ENCODE measurements at places on chromosomes 4 and X. TPM values are rescaled to one million over a fixed set of nuclear protein-coding genes. Genes with fewer than 3 reads are reported as not detected.

HTN3 gene
- total RNA-seq: not detected

NXF2B gene
- total RNA-seq: not detected

MSN gene
- 473 TPM for total RNA-seq

ADH7 gene
- not detected for total RNA-seq

IL3RA gene
- total RNA-seq: 6.8 TPM

ARFIP1 gene
- total RNA-seq: 16.6 TPM

LARP1B gene
- 32.2 TPM for total RNA-seq

ARHGEF38 gene
- total RNA-seq: not detected

CSAG3 gene
- total RNA-seq: not detected

TCP11X2 gene
- not detected for total RNA-seq

CYBB gene
- 0.09 TPM for total RNA-seq

PCDH10 gene
- total RNA-seq: 0.09 TPM

HOPX gene
- 60.2 TPM for total RNA-seq

P2RY10 gene
- 55.6 TPM for total RNA-seq

REPS2 gene
- total RNA-seq: not detected

COL25A1 gene
- not detected for total RNA-seq

- no peak for DNase-seq
Observed at GRCh38 chr4:163391756-163392155, 48.1 kb downstream of the NPY5R start.

DNA sequence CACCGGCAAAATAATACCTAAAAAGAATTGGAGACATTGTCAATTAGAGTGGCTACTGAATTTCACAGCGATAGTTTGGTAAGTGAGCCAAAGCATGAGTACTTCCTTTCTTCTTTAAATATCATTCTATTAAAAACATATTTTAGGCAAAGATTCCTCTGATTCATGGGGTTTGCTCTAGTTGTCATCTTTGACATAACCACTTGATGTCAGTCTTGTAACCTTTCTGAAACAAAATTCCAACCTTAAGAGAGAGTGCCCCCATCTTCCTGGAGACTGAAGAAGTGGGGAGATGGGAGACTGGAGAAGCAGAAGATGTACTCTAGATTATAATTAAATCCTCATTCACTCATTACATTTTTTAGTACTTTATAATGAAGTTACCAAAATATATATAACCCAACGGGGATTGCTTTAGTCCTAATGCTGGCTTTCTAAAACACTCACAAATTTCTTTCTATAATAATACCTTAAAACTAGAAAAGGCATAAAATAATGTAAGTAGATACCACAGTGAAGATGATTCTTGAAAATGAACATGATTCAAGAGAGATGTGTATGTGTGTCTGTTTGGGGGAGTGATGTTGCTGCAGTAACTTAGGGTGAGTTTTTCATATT, 96.4 kb downstream of the EMCN start:
- no peak for DNase-seq

- no peak for DNase-seq
Observed at GRCh38 chr4:665381-665750, 8.7 kb downstream of the ATP5ME start.

GRCh38 chr4:71050809-71051208, 57.4 kb downstream of the DCK start:
- DNase-seq: no peak

- DNase-seq: no peak
Observed at GRCh38 chrX:92260102-92260501, 480.9 kb downstream of the PCDH11X start.

DNA sequence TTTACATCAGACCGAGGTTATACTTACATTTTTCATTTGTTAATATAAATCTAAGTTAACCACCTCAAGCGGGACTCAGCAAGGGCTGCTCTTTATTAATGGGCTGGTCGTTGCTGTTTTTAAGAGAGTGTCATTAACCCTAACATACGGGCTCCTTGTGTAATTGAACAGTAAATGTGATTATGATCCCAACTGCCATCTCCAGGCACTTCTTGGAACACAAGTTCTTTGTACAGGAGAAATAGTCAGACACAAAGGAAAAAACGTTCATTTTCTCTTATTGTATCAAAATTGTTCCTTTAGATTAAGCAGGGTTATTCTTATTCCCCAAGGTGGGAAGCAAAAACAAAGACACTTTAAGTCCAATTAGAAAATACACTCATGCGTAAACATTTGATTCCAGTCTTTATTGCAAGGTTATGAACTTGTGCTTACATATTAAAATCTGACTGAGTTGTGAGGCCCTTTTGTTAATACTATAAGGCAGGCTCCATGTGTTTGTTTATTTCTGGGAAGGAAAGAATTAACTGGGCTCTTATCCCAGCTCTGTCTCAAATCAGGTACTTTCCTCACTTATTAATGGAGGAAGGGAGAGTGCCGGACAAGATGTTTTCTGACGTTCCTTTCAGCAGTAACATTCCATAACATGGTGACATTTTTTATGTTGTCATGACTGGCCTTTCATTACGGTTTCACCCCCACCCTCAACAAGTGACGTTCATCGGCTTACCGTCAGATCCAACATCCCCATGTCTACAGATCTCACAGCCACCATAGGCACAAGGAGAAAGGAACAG, 95.9 kb downstream of the RASL11B start:
- DNase-seq: no peak

DNA sequence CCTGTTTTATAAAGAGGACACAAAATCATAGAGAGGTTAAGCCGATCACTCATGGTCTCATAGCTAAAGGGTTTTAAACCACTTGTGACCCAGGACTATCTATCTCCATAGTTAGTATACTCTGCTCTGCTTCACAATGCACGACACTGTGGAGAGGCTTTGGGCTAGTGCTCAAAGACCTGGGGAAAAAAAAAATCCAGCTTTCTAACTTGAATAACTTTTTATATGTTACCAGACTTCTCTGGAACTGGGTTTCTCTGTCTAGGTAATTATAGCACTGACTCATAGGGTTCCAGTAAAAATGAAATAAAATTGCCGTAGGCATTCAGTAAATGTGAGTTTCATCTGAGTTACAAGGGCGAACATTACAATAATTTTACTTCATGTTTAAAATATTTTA, 273.7 kb upstream of the TECRL start:
- DNase-seq: no peak

GRCh38 chr4:125736057-125736456, 421.3 kb downstream of the FAT4 start:
- no peak for DNase-seq

- DNase-seq: no peak
Observed at GRCh38 chr4:110970642-110971041, 347.8 kb upstream of the PITX2 start.

GRCh38 chr4:42310806-42311205, 86.5 kb upstream of the SHISA3 start:
- no peak for DNase-seq

GRCh38 chr4:122555216-122555615, 65.7 kb downstream of the IL21 start:
- no peak for DNase-seq

- DNase-seq: no peak
Observed at GRCh38 chr4:6731318-6731675, 15.3 kb downstream of the BLOC1S4 start.

DNA sequence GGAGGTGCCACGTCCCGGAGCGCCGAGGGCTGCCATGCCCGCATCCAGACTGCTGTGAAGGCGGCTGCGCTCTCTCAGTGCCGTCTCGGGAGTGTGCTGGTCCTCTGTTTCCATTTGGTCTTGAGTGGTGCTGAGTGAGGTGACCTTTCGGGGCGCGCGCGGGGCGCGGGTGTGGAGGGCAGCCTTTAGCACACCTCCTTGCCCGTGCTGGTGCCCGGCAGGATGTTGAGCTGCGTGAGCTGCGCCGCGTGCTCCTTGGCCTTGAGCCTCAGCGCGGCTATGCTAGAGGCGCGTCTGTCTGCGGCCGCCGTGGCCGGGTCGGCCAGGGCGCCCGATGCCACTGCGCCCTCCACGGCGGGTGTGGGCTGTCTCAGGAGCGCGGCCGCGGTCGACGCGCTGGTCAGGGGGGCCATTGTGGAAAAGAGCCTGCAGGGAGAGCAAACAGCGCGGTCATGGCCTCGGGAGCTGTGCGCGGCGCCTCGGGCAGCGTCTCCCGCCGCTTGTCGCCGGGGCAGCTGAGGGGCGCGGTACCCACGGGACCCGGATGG, 11.2 kb downstream of the ARX start:
- DNase-seq: no peak

GRCh38 chrX:8741981-8742380, 10.0 kb upstream of the ANOS1 start:
- DNase-seq: no peak

DNA sequence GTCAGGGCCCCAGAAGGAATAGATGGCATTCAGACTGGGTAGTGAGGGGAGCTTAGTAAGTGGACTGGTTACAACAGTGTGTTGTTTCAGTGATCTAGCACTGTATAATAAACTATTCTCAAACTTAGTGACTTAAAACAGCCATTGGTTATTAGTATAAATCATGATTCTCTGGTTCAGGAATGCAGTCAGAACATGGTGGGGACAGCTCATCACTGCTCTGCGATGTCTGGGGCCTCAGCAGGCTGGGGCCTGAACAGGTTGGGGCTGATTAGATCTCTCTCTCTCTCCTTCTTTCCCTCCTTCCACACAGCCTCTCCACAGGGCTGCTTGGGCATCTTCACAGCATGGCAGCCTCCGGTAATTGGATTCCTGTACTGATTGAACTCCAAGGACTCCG, 160.4 kb downstream of the GATB start:
- DNase-seq: no peak

DNA sequence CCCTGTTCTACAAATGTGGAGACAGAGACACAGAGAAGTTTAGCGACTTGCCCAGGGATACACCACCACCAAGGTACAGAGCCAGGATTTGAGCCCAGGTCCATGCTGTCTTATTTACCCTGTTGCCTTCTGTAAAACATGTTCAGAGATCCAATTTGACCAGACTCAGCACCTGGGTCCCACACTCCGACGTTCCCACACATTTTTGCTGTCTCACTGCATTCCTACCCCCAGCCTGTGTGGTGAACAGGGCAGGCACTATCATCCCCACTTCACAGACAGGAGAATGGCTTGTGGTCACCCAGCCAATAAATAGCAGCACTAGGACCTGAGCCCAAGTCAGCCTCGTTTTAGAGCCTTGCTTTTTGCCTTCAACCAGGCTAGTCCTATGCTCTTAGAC, 102.8 kb downstream of the PJA1 start:
- DNase-seq: no peak

- no peak for DNase-seq
Observed at GRCh38 chrX:115988825-115989224, 181.7 kb upstream of the AGTR2 start.

GRCh38 chrX:151773434-151773833, 38.9 kb downstream of the CNGA2 start:
- no peak for DNase-seq

DNA sequence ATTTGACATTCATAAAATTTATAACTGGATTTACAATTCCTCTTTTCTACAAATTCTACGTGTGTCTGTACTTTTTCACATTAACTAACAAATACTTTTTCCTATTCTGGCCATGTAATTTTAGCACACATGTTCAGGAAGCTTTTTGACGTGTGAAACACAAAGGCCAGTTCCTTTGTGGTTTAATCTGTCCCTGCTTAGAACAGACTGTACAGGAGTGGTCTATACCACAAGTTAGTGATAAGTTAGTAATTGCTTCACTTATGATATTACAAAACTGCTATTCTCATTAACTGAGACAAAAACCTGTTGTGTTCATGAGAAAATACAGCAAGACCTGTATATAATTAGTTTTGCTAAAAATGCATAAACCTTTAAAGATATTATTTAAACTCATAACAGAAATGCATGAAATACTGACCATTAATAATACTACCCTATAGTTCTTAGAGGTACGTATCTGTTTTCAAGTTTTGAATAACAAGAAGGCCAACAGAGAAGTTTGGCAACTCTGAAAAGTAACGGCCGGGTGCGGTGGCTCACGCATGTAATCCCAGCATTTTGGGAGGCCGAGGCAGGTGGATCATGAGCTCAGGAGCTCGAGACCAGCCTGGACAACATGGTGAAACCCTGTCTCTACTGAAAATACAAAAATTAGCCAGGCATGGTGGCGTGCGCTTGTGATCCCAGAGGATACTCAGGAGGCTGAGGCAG, 13.7 kb upstream of the AREG start:
- no peak for DNase-seq

DNA sequence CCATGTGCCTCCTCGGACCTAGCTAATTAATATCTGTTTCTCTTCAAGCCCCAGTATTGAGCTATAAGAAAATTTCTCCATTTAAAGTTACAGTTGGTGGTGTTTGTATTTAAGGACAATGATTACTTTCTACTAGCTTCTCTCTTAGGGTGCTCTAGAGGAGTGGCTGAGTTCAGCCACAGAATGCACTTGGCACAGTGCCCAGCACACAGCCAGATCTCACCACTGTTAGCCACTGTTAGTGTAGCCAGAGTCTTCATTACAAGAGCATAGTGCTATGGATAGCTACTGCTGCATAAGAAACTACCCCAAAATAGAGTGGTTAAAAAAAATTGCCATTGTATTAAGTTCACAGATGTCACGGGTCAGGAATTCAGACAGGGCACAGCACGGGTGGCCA, 421.3 kb downstream of the BCOR start:
- no peak for DNase-seq

GRCh38 chrX:63809173-63809572, 24.2 kb upstream of the ARHGEF9 start:
- no peak for DNase-seq

DNA sequence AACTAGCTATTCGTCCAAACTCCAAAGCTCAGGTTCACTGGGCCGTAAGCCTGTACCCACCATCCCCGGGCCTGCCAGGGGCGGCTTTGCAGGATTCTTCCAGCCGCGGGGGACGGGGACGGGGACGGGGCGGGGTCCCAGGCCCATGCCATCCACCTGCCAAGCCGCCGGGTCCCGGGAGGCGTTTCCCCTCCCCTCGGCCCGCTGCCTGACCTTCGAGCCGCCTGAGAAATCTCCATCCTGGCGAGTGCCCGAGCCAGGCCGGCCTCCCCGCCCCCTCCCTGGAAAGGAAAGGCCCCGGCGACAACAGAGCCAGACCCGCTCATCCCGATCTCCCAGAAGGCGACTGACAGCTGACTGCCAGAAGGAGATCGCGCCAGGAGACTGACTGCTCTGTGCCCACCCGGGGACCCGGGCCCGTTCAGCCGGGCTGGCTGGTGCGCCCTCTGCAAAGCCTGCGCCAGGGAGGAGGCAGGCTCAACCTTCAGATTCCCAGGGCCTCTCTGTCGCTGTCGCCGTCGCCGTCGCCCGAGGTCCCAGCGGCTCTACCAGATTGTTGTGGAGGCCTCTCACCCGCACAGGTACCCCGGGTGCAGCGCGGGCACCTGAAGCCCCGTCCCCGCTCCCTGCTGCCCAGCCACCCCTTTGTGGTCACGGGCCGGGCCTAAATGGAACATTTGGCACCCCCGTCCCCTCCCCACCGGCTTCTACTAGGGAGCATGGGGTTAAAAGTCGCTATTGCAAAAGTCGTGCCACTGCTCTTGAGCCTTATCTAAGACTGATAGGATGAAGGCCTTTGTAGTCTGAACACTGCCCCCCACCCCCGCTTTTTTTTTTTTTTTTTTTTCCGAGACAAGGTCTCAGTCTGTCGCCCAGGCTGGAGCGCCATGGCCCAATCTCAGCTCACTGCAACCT, at the start of gene RGN:
RGN (plus strand) TSS at position 315 of the 915 bp plus-strand sequence. CDS start 2,702 bp downstream, outside the sequence.
- no peak for DNase-seq

Data from activated T-helper 2 cell treated with anti-CD3 and anti-CD28 coated beads, Interferon-gamma antibody, Interleukin-2, Interleukin-4, amounts not matched to agents 10 μg/mL and 5 μg/mL and 100 μg/mL, durations not matched to agents 14 hours and 24 hours and 36 hours (primary cell).